ENCODE measurements at places on chromosomes 16 and 17.

DNA sequence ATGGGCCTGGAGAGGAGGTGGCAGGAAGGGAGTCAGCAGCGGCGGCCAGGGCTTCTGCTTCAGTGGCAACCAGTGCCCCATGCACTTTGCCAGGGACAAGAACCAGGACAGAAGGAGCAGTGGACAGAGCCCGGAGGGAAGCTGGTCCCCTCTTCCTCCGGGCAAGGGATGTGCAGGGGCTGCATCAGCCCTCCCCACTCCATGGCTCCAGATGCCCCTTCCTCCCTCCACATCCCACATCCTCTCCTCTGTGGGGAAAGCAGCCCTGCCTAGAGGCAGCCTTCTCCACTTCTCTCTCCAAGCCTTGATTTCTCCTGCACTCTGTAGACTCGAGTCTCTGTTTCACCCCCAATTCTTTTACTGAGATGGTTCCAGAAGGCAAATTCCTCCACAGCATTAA lies 50.4 kb downstream of the AIPL1 start:
- DNase-seq: no peak

GRCh38 chr16:22348291-22348690 lies 26.1 kb downstream of the CDR2 start:
- DNase-seq: no peak

DNA sequence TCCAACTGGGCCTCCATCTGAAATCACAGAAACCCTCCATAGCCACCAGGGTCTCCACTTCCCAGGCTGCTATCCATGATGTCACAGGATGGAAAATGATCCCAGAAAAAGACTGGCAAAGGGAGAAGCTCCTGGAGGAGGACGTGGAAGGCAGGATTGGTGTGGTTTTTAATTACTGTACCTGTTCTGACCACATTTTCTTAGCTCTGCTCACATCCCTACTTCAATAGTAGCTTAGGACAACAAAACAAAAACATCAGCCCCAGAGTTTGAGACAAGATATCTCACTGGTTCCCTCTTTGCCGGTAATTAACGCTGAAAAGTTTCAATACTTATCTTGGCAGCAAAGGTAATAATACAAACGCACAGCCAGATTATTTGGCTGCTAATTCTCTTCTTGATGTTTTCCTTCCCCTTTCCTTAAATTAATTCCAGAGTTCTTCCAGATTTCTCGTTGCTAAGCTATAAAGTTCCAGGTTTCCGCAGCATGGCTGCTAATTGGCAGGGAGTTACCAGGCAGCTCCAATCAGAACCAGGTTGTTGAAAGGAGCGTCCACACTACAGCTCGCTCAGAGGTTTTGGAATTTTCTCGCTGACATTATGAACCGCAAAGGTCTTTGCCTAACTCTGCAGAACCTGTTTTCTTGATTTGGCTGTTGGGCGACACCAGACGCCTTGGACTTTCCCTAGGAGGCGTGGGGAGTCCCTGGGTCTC lies 263.4 kb downstream of the MRTFB start:
- no peak for DNase-seq

- DNase-seq: no peak
These were observed 160.6 kb downstream of the CYLD start for GRCh38 chr16:50902457-50902856.

DNA sequence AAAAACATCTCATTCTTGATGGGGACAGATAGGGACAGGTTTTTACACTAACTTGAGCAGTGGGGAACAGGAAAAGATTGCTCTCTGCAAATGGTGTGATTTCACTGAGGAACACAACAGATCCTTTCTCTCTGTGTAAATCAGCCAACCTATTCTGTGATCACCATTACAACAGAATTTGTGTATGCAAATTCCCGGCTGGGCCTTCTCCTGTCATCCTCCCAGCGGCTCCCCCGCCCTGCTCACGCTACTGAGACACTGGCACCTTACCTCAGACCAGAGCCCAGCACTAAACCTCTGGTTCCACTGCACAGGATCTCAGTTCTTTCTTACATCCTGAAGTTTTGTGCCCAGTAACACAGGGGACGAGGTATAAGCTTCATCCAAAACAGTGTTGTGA lies 97.0 kb upstream of the FA2H start:
- no peak for DNase-seq

DNA sequence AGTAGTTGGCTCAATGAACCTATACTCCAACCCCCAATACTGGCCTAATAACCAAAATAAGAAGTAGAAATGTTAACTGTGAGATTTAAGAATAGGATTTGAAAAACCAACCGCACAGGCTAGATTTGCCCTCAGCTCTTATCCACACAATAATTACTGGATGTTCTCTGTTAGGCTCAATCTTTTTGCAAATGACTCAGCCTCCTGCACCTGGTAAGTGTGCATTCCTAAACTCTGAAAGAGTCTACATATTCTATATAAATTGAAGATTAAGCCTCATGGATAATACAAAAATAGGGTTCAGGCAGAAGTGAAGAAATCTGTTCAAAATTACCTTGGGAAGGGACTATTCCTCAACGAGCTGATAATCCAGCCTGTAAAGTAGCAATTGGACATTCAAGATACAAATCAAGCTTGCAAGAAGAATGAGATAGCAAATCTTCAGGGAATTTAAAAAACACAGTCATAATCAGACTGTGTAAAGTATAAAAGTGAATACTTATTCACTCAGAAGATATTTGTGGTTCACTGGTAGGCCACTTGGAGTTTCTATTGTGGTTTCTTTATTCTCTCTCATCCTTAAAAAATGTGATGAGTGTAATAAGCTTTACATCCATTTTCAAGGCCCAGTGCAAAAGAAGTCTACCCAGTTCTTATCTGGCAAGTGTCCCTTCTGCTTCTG lies 931.9 kb upstream of the SOX9 start:
- DNase-seq: no peak

- DNase-seq: no peak
These were observed 2.0 kb downstream of the ADCY7 start for GRCh38 chr16:50268352-50268751.

GRCh38 chr17:42673266-42673884 lies 3.4 kb downstream of the PLEKHH3 start:
- DNase-seq: no peak

All from Caco-2 (cell line).